ENCODE measurements at places on chromosomes 12 and 14. TPM values are rescaled to one million over a fixed set of nuclear protein-coding genes. Genes with fewer than 3 reads are reported as not detected.

TROAP gene
- total RNA-seq, result 46.4 TPM

KRAS gene
- total RNA-seq, result 10.6 TPM

KRT6C gene
- total RNA-seq, result not detected

PPP4R3A gene
- total RNA-seq, result 32.7 TPM

LRP1-AS gene
- not detected for total RNA-seq

OAS2 gene
- total RNA-seq, result not detected

KLRB1 gene
- not detected for total RNA-seq

PTPRQ gene
- total RNA-seq, result 0.25 TPM

ALX1 gene
- not detected for total RNA-seq

CDK2 gene
- total RNA-seq, result 11.2 TPM
